ENCODE measurements at places on chromosomes 7 and 10.

DNA sequence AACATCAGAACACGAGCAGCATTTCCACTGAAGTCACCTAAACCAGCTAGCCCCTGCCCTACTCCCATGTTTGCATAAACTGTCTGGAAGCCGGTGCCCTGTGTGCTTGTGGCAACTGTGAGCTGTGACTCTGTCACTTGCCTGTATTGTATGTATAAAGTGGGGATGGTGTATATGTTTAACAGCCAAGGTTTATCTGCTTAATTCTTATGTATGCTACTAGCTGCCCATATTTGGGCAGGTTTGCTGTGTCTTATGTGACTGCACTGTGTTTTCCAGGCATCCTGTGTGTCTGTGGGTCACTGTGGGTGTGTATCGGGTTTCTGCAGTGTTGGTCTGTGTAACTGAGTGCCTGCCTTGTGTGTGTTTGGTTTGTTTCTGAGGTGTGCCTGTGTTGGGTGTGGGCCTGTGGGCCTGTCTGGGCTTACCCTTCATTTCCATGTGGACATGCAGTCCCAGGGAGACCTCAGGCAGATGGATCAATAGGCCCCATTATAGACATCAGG, 9.3 kb downstream of the LBX1 start:
- DNase-seq, result no peak

- no peak for DNase-seq
Measured at GRCh38 chr7:139995017-139995915, 67.5 kb downstream of the PARP12 start.

GRCh38 chr7:1228545-1229201, 4.0 kb upstream of the UNCX start:
- no peak for DNase-seq

GRCh38 chr10:30897048-30897447, 134.6 kb downstream of the ZNF438 start:
- DNase-seq, result no peak

- DNase-seq, result no peak
Measured at GRCh38 chr10:98638920-98639319, 192.2 kb upstream of the HPS1 start.

DNA sequence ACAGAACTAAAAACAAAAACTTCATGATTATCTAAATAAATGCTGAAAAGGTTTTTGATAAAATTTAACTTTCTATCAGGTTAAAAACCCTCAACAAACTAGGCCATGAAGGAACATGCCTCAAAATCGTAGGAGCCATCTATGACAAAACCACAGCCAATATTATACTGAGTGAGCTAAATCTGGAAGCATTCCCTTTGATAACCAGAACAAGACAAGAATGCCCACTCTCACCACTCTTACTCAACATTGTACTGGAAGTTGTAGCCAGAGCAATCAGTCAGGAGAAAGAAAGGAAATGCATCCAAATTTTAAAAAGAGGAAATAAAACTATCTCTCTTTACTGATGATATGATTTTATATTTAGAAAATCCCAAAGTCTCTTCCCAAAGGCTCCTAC, 228.7 kb downstream of the CHRM2 start:
- DNase-seq, result no peak

GRCh38 chr10:26474026-26474425, 35.9 kb downstream of the APBB1IP start:
- DNase-seq, result no peak

DNA sequence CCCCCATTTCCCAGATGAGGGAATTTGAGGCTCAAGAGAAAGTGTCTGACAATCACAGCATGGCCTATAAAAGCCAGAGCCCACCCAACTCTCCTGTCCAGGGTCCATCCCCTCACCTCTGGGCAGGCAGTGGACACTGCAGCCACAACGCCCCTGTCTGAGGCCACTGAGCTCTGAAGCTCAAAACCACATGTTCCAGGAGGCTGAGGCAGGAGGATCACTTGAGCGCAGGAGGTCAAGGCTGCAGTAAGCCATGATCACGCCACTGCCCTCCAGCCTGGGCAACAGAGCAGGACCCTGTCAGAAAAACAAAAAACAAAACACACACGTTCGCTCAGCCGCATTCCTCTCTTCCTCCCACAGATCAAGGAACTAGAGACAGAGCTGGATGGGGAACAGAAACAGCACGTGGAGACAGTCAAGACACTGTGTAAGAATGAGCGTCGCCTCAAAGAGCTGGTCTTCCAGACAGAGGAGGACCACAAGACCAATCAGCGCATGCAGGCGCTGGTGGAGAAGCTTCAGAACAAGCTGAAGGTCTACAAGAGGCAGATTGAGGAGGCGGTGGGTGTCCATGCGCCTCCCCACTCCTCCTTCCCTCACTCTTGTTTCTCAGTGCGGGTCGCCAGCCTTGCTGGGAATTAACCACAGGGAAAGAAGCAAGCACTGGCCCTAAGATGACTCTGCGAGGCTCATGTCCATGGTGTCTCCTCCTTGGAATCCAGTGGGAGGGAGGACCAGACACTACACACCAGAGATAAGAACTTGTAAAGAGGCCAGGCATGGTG, 20.0 kb upstream of the ARPC1A start:
- DNase-seq, result no peak

- DNase-seq, result no peak
Measured at GRCh38 chr7:37359662-37360444, 88.8 kb downstream of the ELMO1 start.

DNA sequence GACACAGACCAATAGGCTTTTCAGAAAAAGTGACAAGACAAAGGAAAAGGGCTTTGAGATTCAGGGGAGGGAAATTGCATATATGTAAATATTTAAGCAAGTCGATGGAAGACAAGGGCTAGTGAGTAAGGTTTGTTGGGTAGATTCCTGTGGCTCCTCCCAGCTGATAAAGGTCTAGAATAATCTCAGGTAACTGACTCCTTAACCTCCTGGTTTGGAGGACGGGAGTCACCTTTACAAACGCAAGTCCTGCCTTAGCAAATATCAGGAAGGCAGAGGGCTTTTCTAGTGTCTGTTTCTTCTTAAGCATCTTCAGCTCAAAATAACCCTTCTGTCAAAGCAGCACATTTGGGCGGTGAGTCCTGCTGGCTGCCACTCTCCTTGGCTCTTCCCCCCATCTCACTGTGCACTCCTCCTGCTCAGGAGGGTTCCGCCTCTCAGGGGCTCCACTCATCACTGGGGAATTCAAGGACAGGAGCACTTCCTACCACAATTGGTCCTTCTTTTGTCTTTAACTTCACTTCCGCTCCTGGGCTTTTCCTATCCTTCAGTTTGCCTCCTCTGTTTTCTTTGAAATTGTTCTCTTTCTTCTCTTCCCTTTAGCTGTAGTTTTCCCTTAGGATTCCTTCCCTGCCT, 496.3 kb upstream of the KLF6 start:
- DNase-seq, result no peak

DNA sequence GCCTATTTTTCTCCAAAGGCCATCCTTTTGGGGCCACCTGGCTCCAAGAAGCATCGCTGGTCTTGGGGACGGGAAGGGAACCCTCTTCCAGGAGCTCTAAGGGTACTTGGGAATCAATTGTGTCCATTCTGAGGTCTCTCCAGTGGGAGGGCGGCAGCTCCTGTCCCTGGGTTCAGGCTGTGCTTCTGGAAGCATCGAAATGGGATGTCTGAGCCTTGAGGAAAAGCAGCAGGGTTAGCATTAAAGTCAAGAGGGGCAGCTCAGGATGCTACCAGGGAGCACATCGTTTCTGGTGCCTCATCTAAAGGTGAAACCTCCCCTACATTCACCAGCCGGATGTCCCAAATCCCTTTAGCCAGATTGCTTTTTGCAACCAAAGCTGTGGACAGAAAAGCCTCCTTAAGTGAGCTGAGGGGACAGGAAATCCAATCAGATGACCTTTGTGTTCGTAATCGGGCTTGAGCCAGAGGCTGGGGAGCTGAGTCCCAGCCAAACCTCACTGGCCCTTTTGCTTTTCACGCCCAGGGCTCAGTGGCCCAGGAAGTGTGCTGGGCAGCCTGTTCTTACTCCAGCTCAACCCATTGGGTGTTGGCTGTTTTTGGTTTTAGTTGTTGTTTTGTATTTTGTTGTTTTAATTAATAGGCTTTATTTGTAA, 88.8 kb upstream of the ANLN start:
- DNase-seq, result no peak

- DNase-seq, result no peak
Measured at GRCh38 chr7:14751461-14751860, 151.1 kb downstream of the DGKB start.

DNA sequence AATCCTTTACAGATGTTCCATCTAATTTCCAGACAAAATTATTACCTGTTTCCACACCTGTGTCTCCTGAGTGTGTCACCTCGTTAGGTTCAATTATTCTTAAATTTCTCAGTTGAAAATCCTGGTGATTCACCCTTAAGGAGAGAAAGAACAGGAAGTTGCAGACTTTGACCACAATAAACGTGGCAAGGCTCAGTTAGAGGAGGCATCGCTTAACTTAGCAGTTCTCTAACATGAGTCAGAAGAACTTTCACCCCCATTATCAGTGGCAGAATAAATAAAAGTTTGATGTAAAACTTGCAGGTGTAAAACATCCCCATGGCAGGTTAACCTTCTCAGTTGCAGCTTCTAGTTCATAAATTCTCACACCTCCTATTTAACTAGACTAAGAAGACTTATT, 8.3 kb downstream of the XPNPEP1 start:
- no peak for DNase-seq
